Activated CD8-positive, alpha-beta memory T cell treated with anti-CD3 and anti-CD28 coated beads for 1 hour (primary cell): ENCODE measurements at places on chromosomes 7 and 10.

- DNase-seq, result no peak
Measured at GRCh38 chr7:28490831-28491230, 78.5 kb downstream of the CREB5 start.

DNA sequence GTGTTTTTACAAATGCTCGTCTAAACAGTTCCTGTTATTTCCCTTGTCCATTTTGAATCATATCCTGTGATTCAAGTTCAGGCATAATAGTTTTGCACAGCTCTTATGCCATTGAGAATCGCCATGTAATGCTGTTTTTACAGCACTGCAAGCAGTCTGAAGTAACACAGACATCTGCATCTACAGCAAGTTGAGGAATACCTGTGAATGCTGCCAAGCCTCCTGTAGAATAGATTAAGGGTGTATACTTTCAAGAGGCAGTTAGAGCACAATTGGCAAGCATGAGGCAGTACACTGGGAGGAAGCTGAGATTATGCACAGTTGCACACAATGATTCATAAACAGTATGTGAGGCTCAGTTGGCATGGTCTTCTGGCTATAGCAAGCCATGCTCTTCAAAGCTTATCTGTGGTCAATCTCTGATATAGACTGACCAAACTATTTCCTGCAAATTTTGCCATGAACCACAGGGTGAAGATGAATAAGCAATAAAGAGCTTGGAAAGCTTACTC lies 121.9 kb upstream of the AKR1E2 start:
- DNase-seq, result no peak

- no peak for DNase-seq
Measured at GRCh38 chr10:113716109-113716910, 35.2 kb upstream of the PLEKHS1 start.

GRCh38 chr7:284762-285722 lies 4.9 kb upstream of the FOXL3 start:
- DNase-seq, result no peak

GRCh38 chr7:45574669-45575500 lies 717 bp downstream of the ADCY1 start:
- DNase-seq, result no peak

GRCh38 chr7:85229544-85229943 lies 42.7 kb upstream of the SEMA3D start:
- DNase-seq, result no peak

- DNase-seq, result no peak
Measured at GRCh38 chr10:21403256-21404015, 122.0 kb downstream of the SKIDA1 start.

GRCh38 chr7:55486192-55486590 lies 86.1 kb downstream of the VOPP1 start:
- DNase-seq, result no peak

DNA sequence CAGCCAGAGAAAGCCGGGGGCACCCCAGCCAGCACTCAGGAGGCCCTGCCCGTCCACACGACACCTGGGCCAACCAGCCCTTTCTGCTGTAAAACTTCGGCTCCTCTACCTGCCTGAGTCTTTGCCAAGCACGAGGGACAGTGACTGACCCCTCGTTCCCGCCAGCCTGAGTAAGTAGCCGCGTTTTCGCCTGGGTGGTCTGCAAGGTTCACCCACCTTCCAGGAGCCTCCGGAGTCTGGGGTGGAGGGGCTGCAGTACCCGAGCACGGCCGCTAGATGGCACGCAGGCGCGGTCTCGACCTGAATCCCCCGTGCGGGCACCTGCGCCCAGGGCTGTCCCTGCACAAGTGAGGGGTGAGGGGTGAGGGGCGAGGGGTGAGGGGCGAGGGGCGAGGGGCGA lies 192.7 kb downstream of the PTPRN2 start:
- DNase-seq, result no peak

DNA sequence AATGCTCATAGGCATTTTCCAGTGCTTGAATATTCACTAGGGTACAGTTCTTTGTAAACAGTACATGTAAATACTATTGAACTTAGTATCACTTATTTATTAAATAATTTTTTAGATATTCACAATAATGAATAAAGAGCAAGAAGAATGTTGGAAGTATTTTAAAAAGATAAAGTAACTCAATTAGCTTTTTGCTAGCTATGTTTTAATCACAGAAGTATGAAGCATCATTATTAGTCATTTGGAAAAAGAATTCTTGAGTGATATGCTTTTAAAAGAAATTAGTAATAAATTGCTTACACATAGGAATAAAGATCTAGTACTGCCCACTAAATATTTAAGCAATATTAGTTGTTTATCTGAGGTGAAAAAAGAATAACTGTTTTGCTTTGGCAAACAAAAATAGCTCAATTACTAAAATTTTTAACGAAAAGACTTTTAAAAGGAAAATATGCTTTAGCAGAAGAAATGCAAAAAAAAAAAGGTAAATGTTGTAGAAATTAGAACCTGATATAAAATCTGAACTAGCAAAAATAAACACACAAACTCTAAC lies 66.5 kb downstream of the SGMS1 start:
- DNase-seq, result no peak
